Naive thymus-derived CD4-positive, alpha-beta T cell (primary cell): ENCODE measurements at places on chromosomes 3 and 15. TPM values are rescaled to one million over a fixed set of nuclear protein-coding genes. Genes with fewer than 3 reads are reported as not detected.

DNA sequence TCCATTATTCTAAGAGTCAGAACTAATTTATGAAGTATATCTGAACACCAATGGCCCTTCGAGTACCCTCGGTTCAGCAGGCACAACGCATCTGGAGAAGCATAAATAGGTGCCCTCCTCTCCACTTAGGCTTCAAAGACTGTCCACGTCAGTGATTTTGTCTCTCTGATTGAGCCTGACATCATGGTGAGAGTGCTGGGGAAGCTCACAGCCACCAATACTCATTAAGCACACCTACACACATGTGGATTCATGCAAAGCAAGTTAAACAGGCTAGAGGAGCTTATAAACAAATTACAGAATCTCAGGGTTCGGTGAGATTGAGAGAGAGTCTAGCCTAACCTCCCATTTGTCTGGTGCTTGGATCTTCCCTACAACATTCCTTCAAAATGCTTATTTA lies 3.6 kb downstream of the CLDN1 start:
- DNase-seq, result no peak

DNA sequence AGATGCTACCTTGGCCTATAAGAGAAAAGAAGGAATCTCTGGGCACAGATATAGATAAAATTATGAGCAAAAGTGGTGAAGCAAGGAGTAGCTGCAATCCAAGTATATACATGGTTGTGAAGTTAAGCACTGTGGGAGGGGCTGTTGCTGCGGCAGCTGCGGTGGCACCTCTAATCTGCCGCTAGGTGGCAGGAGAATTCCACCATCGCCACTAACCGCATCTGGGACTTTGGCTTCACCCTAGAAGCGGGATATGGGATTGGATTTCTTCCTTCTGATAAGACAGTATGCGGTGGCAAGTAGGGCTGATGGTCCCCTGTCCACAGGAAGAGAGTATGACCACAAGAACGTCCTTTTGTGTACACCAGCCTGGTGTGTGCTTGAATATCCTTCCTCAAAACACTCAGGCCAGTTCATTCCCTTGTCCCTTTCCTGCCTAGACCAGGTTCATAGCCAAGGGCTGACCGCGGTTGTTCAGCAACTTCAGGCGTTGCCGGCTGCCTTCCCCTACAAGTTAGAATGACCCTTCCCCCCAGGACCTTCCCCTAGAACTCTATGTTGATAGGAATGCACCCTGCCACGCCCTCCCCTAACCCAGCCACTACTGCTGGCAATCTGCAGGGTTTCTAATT lies 5.1 kb downstream of the MAGEL2 start:
- peak; percentile 32 for DNase-seq

DNA sequence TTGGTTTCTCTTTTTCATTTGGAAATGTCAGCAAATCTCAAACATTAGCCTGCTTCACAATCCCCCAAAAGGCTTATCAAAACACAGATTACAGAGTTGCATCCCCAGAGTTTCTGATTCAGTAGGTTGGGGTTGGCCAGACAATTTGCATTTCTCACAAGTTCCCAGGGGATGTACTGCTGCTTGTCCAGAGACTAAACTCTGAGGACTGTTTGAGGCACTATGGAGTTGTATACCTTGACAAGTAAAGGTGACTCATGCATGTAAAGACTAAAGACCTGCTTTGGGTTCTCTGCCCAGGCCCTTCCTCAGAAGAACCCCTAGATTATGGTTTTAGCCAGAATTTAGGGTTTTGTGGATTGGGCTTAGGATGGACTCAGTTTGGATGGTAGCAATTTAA lies 151.1 kb upstream of the ARHGEF26 start:
- no peak for DNase-seq

Gene HIGD2B
- total RNA-seq, result not detected

Gene VPS18
- total RNA-seq, result 20.5 TPM

Gene KBTBD13
- not detected for total RNA-seq

Gene NAALADL2
- total RNA-seq, result not detected

- no peak for DNase-seq
These were observed 66.0 kb upstream of the LRRFIP2 start for GRCh38 chr3:37240170-37240945.

Gene SCAMP5
- 9.5 TPM for total RNA-seq

GRCh38 chr3:81452418-81452817 lies 309.0 kb downstream of the GBE1 start:
- DNase-seq, result no peak

Gene LYZL4
- total RNA-seq, result not detected

Gene JMJD7
- 21.6 and 25.3 TPM in 2 replicates for total RNA-seq

- DNase-seq, result no peak
These were observed 738.8 kb upstream of the SGO1 start for GRCh38 chr3:20924646-20925385.

- no peak for DNase-seq
These were observed 1.7 kb downstream of the CHRD start for GRCh38 chr3:184381261-184382224.

DNA sequence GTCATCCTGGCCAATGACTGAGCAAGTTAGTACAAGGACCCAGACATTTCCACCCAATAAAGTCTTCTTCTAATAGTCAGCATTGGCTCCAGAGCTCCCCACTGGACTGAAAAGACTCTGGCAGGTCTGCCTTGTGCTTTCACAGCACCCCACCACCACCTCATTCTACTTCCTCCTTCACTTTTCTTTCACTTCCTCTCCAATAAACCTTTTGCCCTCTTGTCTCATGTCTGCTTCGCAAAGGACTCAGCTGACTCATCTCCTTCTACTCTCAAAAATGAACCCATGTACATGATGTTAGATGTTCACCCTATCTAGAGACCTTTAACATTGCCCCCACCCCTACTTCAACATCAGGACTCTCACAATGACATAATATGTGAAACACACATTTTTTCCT lies 181.0 kb upstream of the PPP2R3A start:
- no peak for DNase-seq

Gene PLSCR5
- total RNA-seq, result not detected in 2 replicates

DNA sequence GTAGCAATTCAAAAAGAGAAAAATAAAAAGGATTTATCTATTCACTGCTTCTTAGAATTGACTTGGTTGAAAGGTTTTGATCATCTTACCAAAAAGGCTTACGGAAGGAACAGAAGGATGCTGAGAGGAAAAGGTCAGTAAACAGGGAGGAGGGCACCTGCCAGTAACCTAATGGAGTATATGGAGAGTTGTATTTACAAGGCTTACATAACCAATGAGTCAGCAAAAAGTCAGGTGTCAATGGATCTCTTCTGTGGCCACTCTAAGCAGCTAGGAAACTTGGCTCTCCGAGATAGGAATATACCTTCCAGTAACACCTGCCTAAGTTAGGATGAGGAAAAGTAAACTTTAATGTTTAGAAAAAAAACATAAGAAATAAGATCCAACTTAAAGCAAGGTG lies 80.5 kb upstream of the PLXND1 start:
- DNase-seq, result no peak

- DNase-seq, result no peak
These were observed 10.5 kb downstream of the SLC38A3 start for GRCh38 chr3:50215529-50215928.

Gene ACAN
- total RNA-seq, result not detected

- peak; percentile 40 for DNase-seq
These were observed at the start of gene SHISA5 for GRCh38 chr3:48504051-48504946. SHISA5 (minus strand) TSS chr3:48504174; CDS start chr3:48504094, 80 bp downstream.

Gene ARHGEF3
- total RNA-seq, result 79.6 TPM

GRCh38 chr3:129552287-129553050 lies 9.5 kb downstream of the H1-8 start:
- DNase-seq, result no peak

Gene THSD4
- not detected in 2 replicates for total RNA-seq

DNA sequence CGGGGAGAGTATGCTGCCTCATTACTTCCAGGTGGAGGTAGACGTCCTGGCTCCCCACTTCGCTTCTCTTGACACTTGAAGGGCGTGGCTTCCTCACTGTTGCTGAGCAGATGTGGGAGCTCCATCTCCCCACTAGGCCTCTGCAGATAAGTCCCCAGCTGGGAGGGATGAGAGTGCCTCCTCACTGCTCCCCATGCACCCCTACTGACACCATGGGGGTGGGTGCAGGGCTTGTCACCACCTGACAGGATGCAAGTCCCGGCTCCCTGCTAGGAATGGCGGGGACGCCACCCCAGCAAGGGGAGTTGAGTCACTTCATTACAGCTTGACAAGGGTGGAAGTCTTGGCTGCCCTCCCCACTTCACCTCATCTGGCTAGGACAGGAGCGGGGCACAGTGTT lies 36.8 kb upstream of the ATG7 start:
- no peak for DNase-seq
